Omental fat pad (tissue), 4 donors: ENCODE measurements at places on chromosomes 7 and 10.

DNA sequence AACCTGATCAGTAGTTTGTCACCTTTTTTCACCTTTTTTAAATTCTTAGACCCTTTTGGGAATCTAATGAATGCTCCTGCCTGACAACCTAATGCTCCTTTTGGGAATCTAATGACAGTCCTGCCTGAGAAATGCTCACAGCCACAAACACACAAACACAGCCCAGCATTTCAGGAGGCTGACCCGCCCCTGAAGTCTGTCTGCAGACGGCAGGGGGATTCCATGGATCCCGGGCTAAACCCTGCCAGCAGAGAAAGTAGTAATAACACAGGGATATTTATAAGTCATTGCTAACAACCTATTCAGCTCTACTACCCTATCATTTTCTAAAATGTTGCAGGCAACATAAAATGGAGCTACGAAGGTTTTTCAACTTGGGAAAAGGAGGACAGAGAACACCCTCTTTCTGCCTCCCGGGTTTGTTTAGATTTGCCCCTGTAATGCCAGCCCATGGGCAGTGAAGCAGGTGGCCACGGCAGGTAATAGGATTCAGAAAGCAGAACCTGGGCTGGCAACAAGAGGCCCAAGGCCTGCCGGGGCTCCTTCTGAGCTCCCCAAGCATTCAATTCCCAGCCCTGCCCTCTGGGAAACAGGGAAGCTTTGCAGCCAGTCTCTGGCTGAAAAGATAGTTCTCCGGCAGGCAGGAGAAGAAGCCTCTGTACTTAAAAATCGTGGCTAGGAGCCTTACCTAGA is 65.2 kb downstream of the CREB3L2 start:
- DNase-seq = no peak

DNA sequence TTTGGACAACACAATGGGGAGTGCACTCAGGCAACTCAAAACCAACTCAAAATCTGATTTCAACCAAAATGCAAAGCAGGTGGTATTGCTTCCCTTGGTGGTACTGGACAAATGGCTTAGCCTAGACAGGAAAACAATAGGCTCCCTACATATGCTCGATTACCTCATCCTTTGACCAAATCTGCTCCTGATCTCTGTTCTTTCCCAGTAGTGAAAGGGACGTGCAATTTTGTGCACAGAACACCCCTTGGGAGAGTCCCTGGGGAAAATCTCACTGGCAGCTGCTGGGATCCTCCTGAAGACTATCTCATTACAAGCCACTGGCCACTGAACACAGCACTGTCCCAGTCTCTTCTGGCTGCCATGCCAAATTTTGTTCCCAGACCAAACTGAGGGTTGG is 149.2 kb upstream of the VSTM2A start:
- no peak for DNase-seq

DNA sequence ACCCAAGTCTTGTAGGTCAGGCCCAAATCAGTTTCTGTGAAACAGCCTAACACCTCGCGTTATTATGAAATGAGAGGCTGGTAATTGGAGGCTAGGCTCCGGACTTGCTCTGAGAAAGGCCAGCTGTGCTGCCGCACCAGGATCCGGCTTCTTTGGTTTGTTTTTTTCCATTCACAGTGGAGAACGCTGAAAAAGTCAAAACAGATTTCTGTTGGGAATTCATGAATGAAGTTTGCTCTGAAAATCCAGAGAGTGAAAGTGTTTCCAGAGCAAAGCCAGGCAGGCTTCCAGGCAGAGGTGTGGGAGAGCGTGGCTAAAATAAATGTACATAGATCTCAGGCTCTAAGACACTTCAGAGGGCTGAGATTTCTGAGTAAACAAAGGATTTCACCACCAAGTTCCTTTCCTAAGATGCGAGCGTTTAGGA is 240.1 kb downstream of the TRIL start:
- DNase-seq = no peak

GRCh38 chr7:108614896-108615295 is 45.2 kb downstream of the DNAJB9 start:
- no peak for DNase-seq

DNA sequence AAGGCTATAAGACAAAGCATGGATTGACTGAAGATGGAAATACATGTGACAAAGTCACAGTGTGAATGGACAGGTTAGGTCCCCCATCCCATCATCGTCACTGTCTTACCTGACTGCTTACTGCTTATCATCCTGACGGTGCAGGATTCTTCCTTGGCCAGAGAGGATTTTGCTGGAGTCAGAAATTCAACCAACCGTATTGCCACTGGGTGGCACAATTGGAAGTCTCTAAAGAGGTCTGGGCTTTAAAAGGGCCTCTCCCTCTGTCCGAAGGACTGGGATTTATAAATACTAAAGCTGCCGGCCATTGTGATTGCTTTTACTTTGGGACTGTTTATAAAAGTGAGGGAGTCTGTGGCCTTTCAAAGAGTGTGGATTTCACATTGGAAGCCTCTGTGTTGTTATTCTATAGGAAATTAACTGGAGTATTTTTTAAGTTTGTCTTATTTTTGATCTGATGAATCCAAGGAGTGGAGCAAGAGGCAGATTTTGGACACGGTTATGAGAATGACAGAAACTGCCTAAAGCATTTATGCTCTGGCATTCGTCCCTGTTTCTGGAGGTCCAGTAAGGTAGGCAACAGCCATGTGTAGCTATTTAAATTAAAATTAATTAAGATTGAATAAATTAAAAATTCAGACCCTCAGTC is 113.3 kb upstream of the CREB5 start:
- no peak for DNase-seq

DNA sequence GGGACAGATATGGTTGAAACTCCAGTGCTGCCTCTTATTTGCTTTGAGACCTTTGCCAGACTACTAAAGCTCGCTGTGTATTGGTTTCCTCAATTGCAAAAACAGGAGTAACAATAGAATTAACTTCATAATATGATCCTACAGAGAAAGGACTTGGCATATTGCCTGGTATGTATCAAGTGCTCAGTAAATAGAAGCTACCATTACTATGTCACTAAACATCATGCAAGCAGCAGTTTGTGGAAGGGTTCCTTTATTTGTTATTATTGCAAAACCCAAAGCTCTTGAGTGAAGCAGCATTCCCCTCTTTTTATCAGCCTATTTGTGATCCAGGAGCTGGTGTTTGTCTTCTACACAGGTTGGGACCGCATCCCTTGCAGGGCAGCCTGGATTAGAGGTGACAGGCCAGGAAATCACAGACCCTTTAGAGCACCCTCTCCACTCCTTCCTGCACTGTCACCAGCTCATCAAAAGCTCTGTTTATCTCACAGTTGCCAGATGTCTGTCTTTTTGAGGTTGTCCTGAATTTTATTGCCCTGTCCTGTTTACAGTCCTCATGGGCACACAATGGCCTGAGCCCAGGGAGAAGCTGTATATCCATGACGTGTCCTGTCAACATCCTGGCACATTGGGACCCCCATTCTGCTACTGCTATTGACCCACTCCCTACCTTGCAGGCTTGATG is 121.5 kb downstream of the SNX10 start:
- no peak for DNase-seq
